ENCODE measurements at places on chromosomes 16 and 17. TPM values are rescaled to one million over a fixed set of nuclear protein-coding genes. Genes with fewer than 3 reads are reported as not detected.
A peak's percentile ranks its signal among the peaks of the same experiment; 100 is the strongest.

DNA sequence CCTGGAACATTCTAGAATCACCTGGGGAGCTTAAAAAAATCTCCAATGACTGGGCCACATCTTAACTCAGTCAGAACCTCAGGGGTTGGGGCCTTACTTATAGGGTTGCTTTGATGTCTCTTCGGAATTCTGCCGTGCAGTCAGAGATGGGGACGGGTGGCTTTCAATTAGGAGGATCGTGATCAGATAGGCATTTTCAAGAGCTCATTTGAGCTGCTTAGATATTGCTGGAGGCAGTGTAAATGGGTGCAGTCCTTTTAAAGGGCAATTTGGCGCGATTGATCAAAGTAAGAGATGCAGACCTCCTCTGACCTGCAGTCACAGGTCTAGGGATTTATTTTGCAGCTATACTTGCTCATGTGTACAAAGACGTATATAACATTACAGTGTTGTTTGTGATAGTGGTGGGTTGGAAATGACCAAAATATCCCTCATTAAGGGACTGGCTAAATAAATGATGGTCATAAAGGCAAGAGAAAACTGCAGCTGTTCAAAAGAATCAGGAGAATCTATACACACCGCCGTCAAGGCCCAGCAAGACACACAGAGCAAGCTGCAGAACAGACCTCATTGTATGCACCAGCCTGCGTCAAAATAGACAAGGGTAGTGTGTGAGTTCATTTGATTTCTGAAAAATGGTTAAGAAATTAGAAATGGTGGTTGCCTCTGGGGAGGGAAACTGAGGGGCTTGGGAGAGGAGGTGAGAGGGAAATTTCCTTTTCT, 6.3 kb upstream of the KCNG4 start:
- H3K27me3 ChIP-seq: peaks cover 95% of the 10 kb centered on the region
- H3K4me1 ChIP-seq: no peaks in the 10 kb centered on the region
- DNase-seq: no peak
- H3K27ac ChIP-seq: no peak overlapping the region

- DNase-seq: no peak
- no peak overlapping the region for H3K4me3 ChIP-seq
- no peaks in the 10 kb centered on the region for H3K27me3 ChIP-seq
- H3K27ac ChIP-seq: no peak overlapping the region
- H3K4me1 ChIP-seq: no peaks in the 10 kb centered on the region
Observed at GRCh38 chr17:82175201-82175600, 37.4 kb downstream of the CCDC57 start.

DNA sequence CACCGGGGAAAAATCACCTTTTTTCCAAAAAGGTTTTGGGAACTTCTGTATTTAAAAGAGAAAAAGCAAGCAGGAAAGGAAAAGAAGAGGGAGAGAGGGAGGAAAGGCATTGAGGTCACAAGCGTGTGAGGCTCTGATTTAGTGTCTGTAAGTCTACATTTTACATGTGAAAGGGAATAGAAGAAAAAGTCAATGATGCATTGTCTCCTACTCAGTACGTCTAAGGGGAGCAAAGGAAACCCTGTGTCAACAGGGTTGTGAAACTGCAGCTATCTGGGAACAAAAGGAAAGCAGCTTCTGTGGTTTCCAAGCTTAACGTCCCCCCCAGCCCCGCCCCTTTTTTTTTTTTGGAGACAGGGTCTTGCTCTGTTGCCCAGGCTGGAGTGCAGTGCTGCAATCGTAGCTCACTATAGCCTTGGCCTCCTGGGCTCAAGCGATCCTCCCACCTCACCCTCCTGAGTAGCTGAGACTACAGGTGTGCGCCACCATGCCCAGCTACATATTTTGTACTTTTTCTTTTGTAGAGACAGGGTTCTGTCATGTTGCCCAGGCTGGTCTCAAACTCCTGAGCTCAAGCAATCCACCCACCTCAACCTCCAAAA, 1.8 kb upstream of the CDC42EP4 start:
- no peaks in the 10 kb centered on the region for H3K27me3 ChIP-seq
- H3K27ac ChIP-seq: no peak overlapping the region
- H3K36me3 ChIP-seq: peaks cover 34% of the 10 kb centered on the region
- DNase-seq: no peak
- H3K4me3 ChIP-seq: no peak overlapping the region

DNA sequence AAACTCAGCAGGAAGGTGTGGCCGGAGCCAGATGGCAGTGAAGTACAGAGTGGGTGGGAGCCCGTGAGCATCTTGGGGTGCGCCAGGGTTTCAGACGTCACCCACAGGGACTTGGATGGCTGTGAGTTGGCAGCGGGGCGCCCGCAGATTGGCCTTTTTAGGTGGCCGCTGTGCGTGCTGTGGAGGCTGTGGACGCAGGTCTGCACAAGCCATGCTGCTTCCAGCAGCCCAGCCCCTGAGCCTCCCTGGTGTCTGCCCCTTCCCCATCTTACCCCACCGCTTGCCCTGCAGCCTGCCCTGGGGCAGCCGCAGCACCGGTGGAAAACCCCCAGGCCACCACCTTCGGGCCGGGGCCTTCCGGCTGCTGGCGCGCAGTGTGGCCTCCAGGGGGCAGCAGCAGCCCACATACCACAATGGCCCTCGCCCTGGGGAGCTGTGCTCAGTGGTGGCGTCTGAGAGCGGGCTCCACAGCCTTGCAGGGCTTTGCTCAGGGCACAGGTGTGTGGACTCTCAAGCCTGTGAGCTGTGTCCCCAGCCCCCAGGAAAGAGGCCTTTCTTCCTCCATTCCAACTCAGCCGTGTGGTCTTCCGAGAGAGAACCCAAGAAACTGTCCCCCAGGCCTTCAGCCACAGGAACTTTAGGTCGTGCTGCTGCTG, 11.8 kb downstream of the ENDOV start:
- peaks cover 15% of the 10 kb centered on the region for H3K36me3 ChIP-seq
- H3K4me1 ChIP-seq: no peaks in the 10 kb centered on the region
- no peak overlapping the region for H3K27ac ChIP-seq
- DNase-seq: peak; percentile 86

Gene MPV17L
- total RNA-seq: 10.0 TPM

DNA sequence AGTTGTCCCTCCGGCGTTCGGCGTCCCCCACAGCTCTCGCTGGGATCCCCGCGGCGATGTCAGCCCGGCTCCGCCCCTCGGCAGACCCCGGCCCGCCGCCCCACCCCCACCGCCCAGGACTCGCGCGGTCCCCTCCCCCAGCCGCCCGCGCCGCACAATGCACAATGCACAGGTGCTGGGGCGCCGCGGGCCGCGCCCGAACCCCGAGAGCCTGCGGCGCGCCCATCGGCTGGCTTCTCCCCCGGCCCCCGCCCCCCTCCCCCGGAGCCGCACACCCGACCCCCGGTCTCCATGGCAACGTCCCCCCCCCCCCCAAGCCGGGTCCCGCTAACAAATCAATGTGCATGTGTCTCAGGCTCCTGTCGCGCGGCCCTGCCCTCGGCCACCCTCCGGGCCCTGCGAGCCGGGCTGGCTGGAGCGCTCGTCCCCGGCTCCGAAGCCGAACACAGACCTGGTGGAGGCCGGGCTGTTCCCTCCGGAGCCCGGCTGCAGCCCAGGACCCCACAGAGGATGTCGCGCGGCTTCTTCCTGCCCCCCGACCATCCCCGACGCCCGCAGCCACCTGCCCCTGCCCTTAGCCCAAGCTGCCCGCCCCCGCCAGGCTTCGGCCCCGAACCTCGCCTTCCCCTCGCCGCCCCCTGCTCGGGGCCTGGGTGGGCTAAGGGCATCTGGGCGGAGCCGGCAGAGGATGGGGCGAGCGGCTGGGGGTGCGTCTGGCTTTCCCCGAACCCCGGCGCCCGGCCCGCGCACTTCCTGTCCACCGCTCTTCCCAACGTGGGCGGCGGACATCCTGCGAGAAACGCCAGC, 818 bp upstream of the CBX8 start:
- peaks cover 47% of the 10 kb centered on the region for H3K27me3 ChIP-seq
- peak overlapping the region; percentile 75 for H3K4me3 ChIP-seq
- H3K4me1 ChIP-seq: peaks cover 22% of the 10 kb centered on the region
- no peak for DNase-seq
- peaks cover 25% of the 10 kb centered on the region for H3K36me3 ChIP-seq
- H3K27ac ChIP-seq: peak overlapping the region; percentile 86

DNA sequence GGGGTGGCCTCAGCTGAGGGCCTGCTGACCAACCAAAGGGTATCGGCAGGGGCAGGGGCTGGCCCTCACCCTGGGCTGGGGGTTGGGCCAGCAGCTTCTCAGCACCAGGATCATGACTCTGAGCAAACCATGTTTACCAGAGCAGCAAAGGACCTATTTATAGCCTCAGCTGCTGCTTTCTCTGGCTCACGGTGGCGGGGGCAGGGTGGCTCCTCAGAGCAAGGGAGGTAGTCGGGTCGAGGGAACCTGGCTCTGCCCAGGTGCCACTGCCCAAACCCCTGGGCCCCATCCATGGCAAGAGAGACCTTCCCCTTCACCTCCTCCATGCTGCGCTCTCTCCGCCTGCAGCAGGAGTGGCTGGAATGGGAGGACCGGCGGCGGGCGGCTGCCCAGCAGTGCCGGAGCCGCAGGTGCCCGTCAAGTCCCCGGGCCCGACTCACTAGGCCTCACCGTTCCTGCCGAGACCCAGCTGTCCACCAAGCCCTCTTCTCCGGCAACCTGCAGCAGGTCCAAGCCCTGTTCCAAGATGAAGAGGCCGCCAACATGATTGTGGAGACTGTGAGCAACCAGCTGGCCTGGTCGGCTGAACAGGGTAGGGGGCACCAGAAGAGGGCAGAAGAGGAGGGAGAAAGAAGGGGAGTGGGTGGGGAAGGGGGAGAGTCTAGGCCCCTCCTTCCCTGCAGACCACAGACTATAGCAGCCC, at the start of gene ASB16:
Gene ASB16 (plus strand): TSS at position 206 of the 703 bp plus-strand sequence. CDS start 86 bp downstream, at position 292.
- no peak within 1 kb of the TSS for H3K4me3 ChIP-seq
- no peak within 1 kb of the TSS for H3K27ac ChIP-seq
- H3K4me1 ChIP-seq: peaks cover 12% of the 10 kb centered on the region
- no peaks in the 10 kb centered on the region for H3K27me3 ChIP-seq
- H3K36me3 ChIP-seq: peaks cover 45% of the 10 kb centered on the region
- no peak for DNase-seq

Gene CES1
- total RNA-seq: 0.86 TPM

Gene CCL13
- total RNA-seq: not detected

DNA sequence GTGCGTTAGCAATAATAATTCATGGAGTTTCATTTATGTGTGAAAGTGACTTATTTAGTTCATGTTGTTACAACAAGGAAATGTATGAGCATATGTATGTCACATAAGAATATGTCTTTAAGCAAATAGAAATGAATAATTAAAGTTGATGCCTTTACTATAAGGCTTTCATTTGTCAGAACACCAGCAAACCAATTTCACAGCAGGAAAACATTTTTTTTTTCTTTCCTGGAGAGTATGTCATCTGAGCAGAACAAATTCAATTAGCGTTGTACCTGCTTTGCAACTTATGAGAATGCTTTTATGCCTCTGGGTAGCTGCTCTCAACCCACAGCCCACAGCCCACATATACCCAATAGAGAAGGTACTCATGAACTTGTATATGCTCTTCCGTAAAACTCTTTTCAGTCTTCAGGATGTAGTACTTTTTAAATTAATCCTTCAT, 26.3 kb upstream of the APOH start:
- H3K4me1 ChIP-seq: no peaks in the 10 kb centered on the region
- no peaks in the 10 kb centered on the region for H3K36me3 ChIP-seq
- DNase-seq: no peak
- H3K27ac ChIP-seq: no peak overlapping the region

Gene SAMD14
- not detected for total RNA-seq

DNA sequence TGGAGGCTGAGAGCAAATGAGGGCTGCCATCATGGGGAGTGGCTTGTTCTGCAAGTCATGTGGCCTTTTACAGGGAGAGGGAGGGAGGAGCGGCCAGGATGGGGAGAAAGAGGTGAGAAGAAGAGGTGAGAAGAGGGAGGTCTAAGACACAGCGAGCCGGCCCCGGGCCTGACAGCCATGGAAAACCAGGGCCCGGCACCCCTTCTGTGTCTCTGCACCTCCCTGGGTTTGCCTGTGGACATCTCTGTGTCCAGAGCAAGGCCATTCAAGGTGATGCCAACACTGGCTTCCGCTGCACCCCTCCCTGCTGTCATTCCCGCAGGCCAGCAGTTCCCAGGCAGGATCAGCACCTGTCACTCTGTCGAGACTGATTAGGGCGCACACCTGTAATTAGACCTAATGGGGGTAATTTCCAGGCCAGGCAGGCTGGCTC, 75.6 kb downstream of the MGAT5B start:
- no peak overlapping the region for H3K27ac ChIP-seq
- H3K4me3 ChIP-seq: no peak overlapping the region
- peaks cover 66% of the 10 kb centered on the region for H3K27me3 ChIP-seq
- no peaks in the 10 kb centered on the region for H3K4me1 ChIP-seq
- no peaks in the 10 kb centered on the region for H3K36me3 ChIP-seq
- DNase-seq: no peak

Gene PGAP3
- 1,186 TPM for total RNA-seq

- no peak for DNase-seq
- peaks cover 26% of the 10 kb centered on the region for H3K4me1 ChIP-seq
- H3K27ac ChIP-seq: no peak overlapping the region
- no peaks in the 10 kb centered on the region for H3K36me3 ChIP-seq
Observed at GRCh38 chr16:81189100-81189664, 49.3 kb upstream of the BCO1 start.

DNA sequence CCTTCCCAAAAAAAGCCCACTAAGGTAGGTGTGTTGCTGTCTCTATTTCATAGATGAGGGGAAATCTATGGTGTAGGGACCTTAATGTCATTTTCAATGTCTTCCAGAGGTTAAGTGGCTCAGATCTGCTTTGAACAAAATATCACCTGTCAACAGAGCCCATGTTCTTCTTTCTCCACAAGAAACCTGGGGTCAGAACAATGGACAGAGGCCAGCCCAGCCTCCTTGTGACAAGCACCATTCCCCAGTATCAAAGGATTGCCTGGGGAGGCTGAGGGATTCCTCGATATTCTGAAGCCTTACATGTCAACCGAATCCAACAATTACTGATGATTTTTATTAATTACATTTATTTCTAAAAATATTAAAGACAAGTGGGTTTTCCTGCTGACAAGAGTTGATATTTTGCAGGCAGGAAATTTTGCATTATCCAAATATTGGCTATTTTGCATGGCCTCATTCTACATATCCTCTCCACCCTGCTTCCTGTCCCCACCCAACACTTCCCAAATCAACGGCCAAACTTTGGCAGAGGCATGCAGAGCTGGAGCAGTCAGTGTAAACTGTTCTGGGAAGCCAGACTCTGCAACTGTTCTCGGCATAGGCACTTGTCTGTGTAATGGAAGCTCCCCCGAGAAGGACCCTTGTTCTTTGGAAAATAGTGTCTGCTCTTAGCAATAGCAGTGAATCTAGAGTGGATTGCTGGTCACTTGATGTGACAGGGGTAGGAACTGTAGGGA, 281.5 kb downstream of the HS3ST3A1 start:
- no peak overlapping the region for H3K4me3 ChIP-seq
- H3K36me3 ChIP-seq: no peaks in the 10 kb centered on the region
- no peaks in the 10 kb centered on the region for H3K4me1 ChIP-seq
- no peak overlapping the region for H3K27ac ChIP-seq
- no peak for DNase-seq

GRCh38 chr16:7849841-7850240, 517.2 kb downstream of the RBFOX1 start:
- no peak for DNase-seq
- H3K27me3 ChIP-seq: no peaks in the 10 kb centered on the region
